ENCODE measurements at places on chromosomes 3 and 15. TPM values are rescaled to one million over a fixed set of nuclear protein-coding genes. Genes with fewer than 3 reads are reported as not detected.

- no peak for DNase-seq
Observed at GRCh38 chr3:58528629-58529028, 8.4 kb downstream of the ACOX2 start.

ST8SIA2 gene
- total RNA-seq, result not detected

GPR149 gene
- not detected for total RNA-seq

- no peak for DNase-seq
Observed at GRCh38 chr3:125003859-125004595, 51.8 kb downstream of the HEG1 start.

IMPDH2 gene
- 229 TPM for total RNA-seq

- DNase-seq, result no peak
Observed at GRCh38 chr3:195020921-195021320, 250.0 kb downstream of the XXYLT1 start.

- no peak for DNase-seq
Observed at GRCh38 chr15:78146425-78147154, 2.6 kb upstream of the IDH3A start.

GRCh38 chr15:62807539-62808130 is 234.9 kb upstream of the TPM1 start:
- DNase-seq, result no peak

GRCh38 chr15:74307827-74308811 is 59.3 kb downstream of the CYP11A1 start:
- DNase-seq, result peak; percentile 68

DNA sequence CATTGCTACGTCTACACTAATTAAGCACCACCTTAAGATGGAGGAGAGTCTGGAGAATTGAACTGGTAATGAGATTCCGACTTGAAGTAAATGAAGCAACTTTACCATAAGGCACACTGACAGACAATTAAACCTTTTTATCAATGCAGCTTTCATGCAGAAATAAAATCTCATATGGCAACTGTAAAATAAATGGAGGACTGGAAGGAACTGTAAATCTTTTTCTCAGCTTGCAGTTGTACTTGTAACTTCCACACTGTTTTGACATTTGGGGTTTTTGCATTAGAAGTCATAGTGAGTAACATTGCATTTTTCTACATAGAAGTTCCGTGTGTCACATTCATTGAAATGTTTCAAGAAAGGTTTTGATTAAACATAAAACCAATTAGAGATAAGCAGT is 705.3 kb downstream of the NLGN1 start:
- no peak for DNase-seq

C2CD4B gene
- total RNA-seq, result not detected

- no peak for DNase-seq
Observed at GRCh38 chr3:124873226-124873625, 13.9 kb downstream of the ITGB5 start.

- DNase-seq, result no peak
Observed at GRCh38 chr3:105362021-105362665, 4.6 kb upstream of the ALCAM start.

DNA sequence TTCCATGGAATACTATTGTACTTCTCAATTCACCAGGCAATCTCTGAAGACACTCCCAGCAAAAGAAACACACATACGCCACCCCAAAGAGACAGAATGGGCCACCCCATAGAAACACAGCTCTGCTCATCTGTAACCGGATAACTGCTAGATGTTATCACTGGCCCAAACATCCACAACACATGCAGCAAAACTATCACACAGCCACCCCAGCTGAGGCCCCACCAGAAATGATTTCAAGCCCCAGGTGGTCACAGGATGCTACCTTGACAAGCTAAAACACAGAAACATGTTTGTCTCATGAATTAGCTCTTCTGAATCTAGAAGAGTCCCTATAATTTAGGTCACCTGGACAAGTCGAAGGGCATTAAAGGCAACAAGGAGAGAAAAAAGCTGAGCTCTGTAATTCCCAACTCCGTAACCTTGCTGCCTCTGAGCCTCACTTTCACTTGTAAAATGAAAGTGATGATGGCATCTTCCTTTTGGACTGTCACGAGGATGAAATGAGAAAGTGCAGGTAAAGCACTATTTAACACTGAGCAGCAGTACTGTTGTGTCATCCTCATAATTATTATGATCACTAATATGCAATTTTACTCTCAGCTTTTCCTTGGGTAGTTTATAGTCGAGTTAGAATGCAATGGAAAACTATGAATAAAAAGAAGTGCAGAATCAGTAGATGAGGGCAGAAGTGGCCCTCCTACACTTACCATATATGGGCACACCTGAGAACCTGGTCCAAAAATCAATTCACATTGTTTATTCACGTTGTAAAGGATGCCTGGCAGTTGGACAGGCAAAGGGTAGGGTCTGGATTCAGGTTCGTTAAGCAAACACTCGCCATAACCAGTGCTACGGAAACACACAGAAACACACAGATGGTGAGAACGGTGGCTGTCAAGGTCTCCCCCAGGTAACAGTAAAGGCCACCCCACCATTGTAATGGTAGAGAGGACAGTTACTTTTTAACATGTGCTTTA is 38.6 kb downstream of the ADAMTS9 start:
- DNase-seq, result no peak

DNA sequence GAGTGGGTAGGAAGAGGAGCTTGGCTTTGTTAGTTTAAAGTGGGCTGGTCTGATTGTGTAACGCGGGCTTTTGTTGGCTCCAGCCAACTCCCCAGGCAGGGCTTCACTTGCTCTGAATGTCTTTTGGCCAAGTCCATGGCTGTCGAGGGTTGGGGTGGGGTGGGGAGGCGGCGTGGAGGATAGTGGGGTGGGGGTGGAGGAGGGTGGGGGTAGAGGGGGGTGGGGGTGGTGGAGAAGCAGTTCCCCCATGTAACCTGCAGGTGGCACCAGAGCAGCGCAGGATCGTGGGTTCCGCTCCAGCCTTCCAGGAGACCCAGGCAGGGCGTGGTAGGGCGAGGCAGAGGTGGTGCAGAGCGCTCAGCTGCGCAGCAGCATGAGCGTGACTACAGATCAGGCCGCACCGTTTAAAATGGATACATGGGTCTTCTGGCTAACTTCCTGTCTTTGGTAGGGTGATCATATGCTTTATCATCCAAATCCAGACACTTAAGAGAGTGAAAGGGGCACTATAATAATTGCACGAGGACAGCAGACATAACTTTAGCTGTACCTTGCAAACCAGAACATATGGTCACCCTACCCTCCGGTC is 28.3 kb downstream of the GOLGA6A start:
- DNase-seq, result peak; percentile 84

- no peak for DNase-seq
Observed at GRCh38 chr3:176780766-176781165, 416.5 kb downstream of the TBL1XR1 start.

GP5 gene
- 1.3 TPM for total RNA-seq

OR5H2 gene
- not detected for total RNA-seq

DNA sequence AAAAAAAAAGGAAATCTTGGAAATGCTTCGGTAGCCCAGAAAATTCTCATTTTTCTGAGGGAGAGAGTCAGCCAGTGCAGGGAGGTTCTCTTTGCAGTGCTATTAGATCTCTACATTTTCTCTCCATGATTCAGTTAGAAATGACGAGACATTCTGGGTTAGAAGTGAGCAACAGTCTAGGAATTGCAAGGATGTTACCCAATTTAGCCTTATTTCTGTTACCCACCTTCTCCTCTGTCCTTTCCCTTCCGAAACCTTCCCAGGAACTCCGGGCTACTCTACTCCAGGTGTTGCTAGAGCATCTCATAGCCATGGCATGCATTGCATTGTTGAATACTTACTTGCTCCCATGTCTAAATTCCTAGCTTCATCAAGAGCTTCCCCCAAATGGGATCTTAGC is 106.8 kb downstream of the EDEM1 start:
- DNase-seq, result no peak

HTR3E gene
- not detected for total RNA-seq

GRCh38 chr3:128427872-128428822 is 38.5 kb downstream of the DNAJB8 start:
- DNase-seq, result no peak

DNA sequence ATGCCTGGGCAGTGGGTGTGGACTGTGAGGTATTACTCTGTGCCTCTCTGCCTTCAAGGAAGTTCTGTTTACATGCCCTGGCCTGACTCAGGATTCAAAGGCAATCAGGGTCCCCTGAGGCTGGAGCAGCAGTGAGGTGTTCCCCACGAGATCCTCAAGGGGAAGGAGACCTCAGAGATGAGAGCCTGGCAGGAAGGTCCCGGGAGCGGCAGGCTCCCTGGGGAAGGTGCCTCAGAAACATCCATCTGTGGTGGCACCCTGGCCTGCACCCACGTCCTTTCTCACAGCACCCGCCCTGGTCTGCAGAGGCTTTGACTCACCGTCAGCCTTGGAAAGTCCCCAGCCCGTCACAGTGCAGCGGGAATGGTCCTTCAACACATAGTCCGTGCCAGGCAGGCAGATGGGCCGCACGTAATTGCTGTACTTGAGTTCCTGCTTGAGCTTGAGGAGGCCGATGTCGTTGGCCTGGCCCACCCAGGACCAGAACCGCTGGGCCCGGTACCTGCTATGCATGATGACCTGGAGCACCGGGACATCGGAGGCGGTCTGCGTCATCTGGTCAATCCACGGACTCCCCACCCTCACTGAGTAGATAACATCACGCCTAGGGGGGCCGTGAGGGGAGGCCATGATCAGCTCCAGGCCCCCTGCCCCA is 3.6 kb downstream of the PRSS50 start:
- DNase-seq, result no peak

FURIN gene
- total RNA-seq, result 86.0 TPM

- DNase-seq, result no peak
Observed at GRCh38 chr15:82858932-82859331, 49.5 kb downstream of the WHAMM start.

GRCh38 chr3:189298469-189299375 is 127.0 kb downstream of the TPRG1 start:
- DNase-seq, result no peak

CCR3 gene
- total RNA-seq, result 0.37 TPM

DNA sequence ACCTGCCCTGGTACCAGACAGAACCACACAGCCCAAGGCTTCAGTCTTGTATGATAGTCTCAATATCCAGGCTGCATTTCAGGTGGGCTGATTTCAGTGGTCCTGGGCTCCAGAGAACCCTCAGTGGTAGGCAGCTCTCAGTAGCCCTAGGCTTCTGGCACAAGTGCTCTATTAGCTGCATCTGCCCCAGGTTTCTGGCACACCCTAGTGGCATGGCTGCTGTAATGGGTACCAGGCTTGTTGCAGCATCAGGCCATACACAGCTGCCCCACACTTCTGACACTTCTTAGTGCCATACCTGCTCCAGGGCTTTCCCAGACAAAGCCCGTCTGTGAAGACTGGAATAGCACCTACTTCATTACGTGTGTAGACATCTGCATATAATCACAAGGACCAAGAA is 1062.2 kb upstream of the EPHA6 start:
- no peak for DNase-seq

CACNA1D gene
- 0.32 TPM for total RNA-seq

DNA sequence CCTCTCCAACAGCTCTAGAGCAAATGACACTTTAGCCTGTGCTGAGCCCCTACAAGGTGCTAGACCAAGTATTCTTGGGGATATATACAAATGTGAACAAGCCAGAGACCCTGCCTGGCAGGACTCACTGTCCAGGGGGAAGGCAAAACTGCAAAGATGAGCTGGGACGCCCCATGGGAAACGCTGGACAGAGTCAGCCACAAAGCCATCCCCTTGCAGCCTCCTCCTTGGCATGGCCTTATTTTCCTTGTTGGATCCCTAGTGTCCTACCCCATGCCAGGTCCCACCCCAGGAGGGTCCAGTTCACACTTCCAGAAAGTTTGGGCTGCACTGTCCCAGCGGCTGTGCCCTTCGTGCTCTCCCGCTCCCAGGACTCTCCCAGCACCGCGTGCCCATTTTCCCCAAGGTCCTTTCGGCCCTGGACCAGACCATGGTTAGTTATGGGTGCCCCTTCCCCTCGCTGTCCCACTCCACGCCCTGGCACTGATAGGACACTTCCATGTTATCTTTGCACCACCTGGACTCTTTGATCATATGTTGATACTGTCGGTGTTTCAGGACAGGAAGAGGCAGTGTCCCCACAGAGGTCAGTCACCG is 5.8 kb upstream of the NRROS start:
- DNase-seq, result no peak

DNA sequence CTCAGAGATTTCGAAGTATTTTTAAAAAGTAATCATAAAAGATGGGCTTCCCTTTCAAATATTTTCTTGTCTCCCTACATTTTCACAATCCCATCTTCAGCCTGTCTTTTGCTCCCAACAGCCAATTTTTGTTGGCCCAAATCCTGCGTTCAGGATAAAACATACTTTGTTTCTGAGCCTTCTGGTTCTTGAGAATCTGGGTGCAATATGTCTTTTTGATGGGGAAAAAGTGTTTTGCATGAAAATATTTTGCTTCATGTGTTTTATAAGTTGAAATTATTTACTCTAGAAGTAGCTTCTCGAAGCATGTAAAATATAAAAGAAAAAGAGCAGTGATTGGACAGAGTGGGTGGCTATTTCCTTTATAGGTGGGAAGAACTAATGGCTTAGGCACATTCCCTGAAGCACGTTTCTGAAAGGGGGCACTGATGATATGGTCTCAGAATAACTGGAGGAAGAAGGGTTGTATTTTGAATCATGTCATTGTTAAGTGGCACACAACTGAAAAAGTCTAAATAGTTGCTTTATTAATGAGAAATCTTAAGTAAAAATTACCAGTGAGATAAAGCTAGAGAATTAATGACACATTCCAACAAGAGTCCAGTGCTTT is 3.9 kb downstream of the UNC13C start:
- DNase-seq, result no peak

SERPINI1 gene
- total RNA-seq, result 1.2 TPM

DNA sequence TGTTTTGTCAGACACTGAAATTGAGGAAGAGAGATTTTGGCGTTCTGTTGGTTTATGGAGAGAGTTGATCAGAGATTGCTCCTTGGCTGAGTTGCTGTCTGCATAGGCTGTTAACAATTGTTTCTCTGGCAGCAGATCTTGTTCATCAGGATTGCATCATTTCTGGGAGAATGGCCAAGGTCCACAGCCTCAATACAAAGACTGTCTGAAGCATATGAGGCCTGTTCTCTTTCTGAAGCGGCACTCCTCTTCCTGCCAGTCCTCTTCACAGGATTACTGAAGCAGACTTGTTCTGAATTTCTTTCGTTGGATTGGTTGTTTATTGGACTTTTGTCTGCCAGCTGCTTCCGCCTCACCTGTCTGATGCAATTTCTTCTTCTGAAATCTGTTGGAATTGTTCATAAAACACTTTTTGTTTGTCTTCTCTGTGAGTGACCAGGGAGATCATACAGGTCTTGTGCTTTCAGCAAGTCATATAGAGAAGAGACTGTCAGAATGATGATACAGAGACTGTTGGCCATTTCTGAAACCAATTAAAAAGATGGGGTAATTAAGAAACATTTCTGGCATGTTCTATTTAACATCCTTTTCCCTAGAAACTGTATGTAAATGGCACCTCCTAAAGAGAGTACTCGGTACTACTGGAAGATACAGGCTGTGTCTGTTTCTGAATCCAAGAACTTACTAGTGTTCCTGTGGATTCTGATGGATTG is 25.5 kb downstream of the SETD5 start:
- DNase-seq, result no peak

GRCh38 chr3:32613183-32613582 is 42.5 kb upstream of the DYNC1LI1 start:
- DNase-seq, result no peak
